ENCODE measurements at places on chromosomes 12 and 14.

DNA sequence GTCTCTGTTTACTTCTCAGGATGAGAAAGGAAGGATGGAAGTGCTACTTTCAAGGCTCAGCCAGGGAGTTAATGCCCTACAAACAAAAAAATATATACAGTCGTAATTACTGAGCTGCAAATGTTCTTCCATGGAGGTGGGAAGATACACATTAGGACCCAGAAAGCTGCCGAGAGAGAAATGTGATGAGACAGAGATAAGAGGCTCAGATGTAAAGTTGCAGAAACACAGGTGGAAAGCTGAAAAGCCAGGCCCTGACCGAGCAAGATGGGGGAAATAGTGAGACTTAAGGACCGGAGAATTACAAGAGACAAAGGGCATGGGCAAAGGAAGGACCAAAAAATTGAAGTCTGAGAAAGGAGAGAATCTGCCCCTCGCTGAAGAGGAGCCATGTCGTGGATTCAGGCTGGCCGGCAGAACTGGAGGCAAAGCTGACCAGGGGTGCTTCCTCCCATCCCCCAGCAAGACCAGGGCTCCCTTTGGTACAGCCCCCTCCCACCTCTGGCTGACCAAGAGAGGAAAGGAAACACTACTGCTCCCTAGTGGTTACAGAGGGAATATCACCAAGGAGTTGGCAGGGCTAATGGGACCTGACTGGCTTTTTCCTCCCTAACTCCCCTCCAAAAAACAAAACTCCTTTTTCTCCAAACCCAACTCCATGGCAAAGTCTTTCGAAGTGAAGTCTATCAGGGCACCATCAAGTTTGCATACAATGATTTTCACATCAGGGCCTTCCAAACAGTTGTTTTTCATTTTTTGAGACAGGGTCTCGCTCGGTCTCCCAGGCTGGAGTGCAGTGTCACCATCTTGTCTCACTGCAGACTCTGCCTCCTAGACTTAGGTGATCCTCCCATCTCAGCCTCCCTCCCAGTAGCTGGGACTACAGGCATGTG, 12.1 kb downstream of the ZFHX2 start:
- DNase-seq = peak; percentile 51

- DNase-seq = no peak
Observed at GRCh38 chr14:55382483-55382882, 29.1 kb downstream of the ATG14 start.

- DNase-seq = peak; percentile 38
Observed at GRCh38 chr12:67989184-67989920, at the start of gene IFNG-AS1. IFNG-AS1 (plus strand) TSS chr12:67989447.

DNA sequence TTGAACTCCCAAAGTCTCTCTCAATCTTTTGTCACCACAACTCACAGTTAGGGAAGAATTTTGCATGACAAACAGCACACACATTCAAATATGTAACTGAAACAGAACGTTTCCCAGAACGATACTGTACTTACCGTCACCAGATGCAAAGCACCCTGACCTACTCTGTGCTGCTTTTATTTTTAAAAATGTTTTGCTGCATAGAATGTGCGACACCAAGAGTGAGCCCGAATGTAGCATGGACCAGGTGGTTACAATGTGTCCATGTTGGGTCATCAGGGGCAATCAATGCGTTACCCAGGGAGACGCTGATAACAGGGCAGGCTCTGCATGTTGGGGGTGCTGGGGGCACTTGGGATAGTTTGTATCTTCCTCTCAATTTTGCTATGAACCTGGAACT, 14.6 kb upstream of the EIF5 start:
- DNase-seq = no peak

DNA sequence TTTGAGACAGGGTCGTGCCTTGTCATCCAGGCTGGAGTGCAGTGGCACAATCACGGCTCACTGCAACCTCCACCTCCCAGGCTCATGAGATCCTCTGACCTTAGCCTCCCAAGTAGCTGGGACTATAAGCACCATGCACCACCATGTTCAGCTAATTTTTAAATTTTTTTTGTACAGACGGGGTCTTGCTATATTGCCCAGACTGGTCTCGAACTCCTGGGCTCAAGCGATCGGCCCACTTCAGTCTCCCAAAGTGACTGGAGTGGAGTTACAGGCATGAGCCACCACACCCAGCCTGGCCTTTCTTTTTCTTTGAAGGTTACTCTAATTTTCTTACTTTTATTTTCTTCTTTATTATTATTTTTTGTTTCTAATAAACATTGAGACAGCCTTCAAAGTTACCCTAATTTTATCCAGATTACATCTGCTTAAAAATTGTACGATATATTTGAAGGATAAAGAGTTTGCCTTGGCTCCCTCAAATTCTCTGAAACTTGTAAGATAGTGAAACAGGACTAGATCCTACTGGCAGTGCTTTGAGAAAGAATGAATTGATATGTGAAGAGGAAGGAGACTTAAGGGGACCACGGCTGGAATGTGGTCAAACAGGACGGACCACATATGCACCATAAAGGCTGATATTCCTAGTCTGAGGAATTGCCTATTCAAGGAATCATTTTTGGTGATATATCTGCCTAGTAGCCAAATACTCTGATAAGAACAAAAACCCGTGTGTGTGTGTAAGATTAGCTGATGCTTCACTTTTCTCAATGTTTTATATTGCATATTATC, 14.1 kb upstream of the SINHCAF start:
- no peak for DNase-seq

DNA sequence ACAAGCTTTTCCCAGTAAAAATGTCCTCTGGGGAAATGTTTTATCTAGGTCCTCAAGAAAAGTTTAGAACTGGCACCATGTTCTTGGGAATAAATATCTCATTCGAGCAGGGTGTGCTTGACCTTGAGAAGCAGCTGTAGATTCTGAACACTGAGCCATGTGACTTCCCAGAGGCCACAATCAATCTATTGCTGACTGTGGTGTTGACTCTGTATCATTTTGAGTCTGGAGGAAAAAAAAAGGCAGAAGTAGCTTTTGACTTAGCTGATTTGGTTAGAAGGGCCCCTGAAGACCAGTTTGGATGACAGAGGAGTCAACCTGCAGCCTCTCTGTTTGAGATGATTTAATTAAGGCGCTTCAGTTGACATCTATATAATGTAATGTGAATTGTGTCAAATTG, 592.4 kb upstream of the SEL1L start:
- no peak for DNase-seq

DNA sequence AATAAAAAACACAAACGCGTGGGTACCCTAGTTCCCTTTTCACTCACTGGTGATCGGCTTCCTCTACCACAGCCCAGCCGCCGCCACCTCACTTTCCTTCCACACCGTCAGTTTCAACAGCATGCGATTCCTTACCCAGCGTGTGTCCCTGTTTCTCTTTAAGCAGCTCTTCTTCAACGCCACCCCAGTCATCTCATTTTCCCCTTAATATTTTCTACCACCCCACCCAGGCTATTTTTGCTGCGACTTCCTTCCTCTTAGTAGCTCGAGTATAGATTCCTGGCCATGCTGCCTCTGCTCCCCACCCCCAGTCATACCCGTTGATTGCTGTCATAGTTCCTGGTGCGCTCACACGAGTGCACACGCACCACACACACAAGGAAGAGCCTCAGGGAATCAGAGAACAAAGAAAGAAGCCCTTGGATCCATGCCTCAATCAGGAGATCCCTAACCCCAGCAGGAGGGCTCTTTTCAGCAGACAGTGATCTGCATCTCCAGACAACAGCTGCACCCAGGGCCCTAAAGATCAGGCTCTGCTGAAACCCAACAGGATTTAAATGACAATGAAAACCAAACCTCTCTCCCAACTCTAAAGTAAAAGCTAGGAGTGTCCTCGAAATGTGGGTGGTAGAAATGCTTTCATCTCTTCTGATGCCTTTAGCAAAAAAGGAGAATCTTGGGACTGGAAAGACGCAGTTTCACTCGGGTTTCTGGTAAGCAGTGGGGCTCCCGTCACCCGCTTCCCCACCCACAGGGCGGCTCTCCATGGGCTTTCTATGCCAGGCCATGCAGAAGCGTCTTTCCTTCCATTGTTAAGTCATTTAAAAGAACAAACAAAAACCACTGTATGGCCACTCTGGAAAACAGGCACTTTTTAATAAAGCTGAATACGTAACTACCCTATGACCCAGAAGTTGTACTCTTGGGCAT, 23.8 kb downstream of the VPS37B start:
- DNase-seq = peak; percentile 94
